ENCODE measurements at places on chromosomes 13 and 19. TPM values are rescaled to one million over a fixed set of nuclear protein-coding genes. Genes with fewer than 3 reads are reported as not detected.

- DNase-seq, result no peak
These were observed 47.1 kb downstream of the INSR start for GRCh38 chr19:7247155-7247554.

DNA sequence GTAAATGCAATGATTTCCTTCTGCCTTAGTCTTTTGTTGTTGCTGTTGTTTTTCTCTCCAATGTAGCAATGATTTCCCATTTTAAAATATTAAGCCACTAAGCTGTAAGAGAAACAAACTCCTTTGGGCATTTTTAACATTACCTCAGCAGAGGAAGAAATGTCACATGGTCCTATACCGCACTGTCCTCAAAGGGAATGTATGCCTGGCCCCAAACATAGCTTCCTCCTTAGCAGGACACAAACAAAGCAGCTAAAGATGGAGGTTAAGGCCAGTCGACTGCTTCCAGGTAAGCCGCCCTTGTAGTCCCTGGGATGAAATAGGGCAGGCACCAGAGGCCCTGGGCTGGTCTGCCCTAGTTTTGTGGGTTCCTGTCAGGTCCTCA lies 249.0 kb downstream of the TSHZ3 start:
- no peak for DNase-seq

GRCh38 chr13:37716420-37717195 lies 118.0 kb upstream of the POSTN start:
- no peak for DNase-seq

DNA sequence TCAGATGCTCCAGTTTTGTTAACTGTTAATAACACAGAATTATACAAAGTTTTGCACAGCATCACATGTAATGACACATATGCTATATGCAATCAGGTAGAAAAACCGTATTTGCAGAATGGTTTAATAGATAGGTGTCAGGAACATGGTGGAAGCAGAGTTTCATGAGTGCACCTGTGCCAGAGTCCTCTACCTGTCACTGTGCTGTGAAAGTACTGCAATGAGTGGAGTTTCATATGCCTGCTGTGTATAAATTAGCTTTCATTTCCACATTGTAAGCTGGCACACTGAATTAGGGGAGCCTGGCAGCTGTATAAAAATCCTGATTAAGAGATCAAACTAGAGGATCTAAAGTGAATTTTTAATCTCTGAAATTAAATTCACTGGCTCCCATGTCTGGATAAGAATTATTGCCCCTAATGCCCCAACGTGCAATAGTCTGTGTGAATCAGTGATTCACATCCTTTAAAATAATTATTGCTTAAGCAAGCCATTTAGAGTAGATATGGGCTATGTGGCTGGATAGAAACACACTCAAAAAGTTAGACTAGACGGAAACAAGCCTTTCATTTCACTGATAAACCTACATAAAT lies 8.5 kb upstream of the EEF1AKMT1 start:
- no peak for DNase-seq

OR10H1 gene
- total RNA-seq, result not detected

GRCh38 chr13:21673539-21673788 lies 2.6 kb downstream of the FGF9 start:
- no peak for DNase-seq

DNA sequence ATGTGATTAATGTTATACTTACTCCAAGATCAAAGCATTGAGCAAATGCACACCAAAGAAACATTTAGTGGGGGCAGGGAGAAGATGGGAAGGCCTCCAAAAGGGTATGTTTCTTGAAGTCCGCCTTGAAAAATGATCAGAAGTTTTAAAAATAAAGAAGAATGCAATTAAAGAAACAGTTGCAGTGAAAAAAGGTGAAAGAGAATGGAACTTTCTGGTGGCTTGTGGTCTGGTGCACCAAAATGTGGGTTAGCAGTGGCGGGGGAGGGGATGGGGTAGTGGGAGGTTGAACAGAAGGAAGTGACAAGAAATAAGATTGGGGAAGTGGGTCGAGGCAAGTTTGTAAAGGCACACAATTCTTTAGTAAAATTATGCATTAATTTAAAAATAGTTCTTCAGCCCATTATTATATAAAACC lies 2.5 kb downstream of the LCP1 start:
- DNase-seq, result no peak

- no peak for DNase-seq
These were observed 16.7 kb upstream of the SDHAF1 start for GRCh38 chr19:35978271-35978670.

GRCh38 chr13:104422668-104423067 lies 1356.5 kb upstream of the SLC10A2 start:
- no peak for DNase-seq

DNA sequence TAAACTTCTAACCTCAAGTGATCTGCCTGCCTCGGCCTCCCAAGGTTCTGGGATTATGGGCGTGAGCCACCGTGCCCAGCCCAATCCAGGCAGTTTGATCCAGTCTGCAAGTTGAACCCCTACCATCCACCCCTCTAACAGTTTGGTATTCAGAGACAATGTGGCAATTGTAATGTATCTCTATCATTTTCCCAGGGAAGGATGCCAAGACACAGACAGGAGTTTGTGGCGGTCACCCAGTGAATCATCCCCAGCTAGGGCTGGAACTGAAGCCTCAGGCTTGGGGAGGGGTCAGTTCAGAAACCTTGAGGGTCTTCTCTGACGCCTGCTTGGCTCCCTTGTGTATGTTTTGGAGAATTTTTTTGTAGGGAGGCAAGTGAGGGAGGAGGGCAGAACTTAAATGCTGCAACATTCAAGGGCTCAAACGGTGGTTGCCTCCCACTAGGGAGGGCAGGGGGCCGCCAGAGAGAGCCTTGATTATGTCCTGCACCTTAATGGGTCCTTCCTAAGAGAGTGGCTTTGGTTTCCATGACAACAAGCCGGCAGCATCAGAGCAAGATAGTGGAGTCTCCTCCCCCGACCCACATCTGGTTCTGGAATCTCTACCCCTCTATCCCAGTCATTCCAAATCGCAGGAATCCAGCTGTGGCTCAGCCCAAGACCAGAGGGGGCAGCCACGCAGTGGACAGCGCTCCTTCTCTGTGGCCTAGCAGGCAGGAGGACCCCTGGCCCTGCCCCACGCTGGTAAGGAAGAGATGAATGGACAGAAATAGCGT lies 14.9 kb upstream of the FEM1A start:
- peak; percentile 45 for DNase-seq

WDFY2 gene
- total RNA-seq, result 2.5 TPM

DNA sequence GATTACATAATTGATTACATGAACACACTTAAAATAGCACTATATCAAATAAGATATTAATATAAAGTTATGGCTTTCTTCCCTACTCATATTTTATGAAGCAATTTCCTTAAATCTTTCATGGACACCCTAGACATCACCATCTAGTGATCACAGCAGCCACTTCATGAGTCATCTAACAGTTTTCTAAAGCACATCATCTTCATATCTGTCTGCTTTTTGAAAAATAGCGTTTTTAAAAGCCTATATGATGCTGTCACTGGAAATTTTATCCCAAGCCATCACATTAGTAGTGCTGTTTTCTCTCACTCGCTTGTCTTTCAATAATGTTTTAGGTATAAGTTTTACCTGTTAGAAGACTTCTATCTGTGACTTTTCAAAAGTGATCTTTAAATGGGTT lies 326.1 kb downstream of the SLITRK6 start:
- no peak for DNase-seq

DNA sequence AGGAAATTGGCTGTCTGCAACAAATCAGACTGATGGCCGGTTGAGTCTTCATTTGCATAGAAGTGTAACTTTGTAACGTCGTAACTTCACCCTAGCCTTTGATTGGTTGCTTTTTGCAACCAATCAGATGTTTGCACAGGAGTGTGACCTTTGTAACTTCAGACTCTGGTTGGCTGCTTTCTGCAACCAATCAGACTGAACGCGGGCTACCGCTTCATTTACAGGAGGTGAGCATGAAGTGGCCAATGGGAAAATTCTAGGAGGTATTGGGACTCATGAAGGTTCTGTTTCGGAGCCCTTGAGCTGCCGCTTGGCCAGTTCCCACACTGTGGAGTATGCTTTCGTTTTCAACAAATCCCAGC lies 441 bp upstream of the ZNF559 start:
- DNase-seq, result peak; percentile 83

PRSS57 gene
- total RNA-seq, result not detected

BAX gene
- 40.6 TPM for total RNA-seq

KLF5 gene
- 11.5 TPM for total RNA-seq

- no peak for DNase-seq
These were observed 7.5 kb downstream of the ELAVL1 start for GRCh38 chr19:7997809-7998480.

DNA sequence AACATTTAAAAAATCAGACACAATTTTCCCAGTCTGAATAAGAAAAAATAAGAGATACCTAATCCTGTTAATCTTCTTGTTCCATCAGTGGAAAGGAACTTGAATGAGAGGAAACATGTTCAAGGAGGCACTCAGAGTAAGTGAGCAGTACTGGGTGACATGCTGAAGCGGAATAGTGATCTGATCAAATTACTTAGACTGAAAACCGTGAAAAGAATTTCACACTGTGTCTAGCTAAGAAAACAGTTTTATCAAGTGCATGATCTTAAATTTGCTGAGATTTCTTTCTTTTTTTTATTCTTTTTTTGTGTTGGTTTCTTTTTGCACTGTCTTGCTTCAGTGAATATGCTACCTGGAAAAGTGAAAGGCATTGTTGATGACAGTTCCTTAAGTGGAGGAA lies 249.5 kb upstream of the SLC10A2 start:
- no peak for DNase-seq

DNA sequence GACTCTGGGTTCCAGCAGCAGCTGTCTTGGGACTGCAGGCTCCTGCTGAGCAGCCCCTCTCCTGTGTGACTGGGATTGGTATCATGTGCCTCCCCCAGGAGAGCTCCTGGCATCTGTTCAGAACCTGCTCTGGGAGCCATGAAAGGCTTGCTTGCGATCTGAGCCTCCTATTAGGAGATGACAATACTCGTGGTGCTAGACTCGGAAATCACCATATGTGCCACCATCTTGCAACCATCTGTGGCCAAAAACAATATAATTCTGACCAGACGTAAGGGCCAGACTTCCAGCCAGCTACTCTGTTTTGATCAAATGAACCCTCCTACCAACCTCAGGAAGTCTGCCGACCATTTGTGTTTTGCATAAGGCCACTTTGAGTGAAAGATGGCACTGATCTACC lies 484.7 kb downstream of the IRS2 start:
- DNase-seq, result no peak

DNA sequence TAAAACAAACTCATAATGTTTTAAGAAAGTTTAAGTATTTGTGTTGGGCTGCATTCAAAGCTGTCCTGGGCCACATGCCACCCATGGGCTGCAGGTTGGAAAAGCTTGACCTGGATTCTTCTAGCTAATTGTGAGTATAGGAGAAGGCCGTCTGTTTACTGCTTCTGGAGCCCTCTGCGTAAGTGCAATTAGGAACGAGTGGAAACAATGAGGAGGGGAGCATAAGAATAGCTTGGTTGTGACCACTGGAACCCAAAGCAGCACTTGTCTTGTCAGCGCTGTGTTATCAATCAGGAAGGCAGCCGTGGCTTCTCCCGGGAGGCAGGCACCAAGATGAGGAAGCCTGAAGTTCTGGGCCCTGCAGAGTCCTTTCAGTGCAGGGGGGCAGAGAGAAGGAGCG lies 110.4 kb upstream of the MBNL2 start:
- DNase-seq, result no peak

TGFBR3L gene
- total RNA-seq, result 0.34 TPM

- DNase-seq, result no peak
These were observed 41.6 kb downstream of the RFX2 start for GRCh38 chr19:6068711-6069110.

- peak; percentile 53 for DNase-seq
These were observed 22.3 kb upstream of the XPO4 start for GRCh38 chr13:20924758-20925394.

SIAH3 gene
- not detected for total RNA-seq

DNA sequence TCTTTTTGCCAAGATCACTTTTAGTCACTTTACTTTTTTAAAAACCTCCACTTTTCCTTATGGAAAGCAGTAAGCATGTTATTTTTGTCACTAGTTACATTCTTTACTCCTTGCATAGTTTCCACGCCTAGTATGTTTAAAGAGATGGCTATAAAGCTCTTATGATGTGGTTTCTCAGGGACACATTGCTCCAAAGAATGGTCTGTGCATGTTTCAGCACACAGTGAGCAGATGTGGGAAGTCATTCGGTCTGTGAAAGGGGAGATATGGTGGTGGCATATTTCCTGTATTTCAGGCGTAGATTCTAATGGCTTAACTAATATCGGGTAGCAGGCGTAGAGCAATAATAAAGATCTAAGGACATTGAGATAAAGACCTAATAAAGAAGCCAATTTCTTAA lies 180.7 kb downstream of the SLITRK6 start:
- no peak for DNase-seq

DNA sequence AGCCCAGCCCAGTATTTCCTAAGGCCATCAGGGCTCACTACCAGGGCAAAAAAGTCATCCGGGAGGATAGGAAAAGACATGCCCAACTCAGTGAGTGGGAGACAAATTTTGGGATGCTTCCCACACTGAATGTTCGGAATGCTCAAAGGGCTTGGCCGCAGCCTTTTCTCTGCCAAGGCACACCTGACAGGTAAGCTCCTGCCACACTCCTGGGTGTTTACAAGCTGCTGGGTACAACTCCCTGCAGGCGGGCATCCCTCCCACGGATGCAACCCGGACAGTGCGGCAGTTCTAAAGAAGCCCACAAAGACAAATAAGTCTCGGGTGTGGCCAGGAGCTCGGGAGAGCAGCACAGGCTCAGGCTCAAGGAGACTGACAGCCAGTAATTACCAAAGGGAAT lies 28.1 kb downstream of the SLC7A1 start:
- no peak for DNase-seq

GRCh38 chr19:54952591-54953344 lies 5.4 kb upstream of the NLRP7 start:
- peak; percentile 89 for DNase-seq

DNA sequence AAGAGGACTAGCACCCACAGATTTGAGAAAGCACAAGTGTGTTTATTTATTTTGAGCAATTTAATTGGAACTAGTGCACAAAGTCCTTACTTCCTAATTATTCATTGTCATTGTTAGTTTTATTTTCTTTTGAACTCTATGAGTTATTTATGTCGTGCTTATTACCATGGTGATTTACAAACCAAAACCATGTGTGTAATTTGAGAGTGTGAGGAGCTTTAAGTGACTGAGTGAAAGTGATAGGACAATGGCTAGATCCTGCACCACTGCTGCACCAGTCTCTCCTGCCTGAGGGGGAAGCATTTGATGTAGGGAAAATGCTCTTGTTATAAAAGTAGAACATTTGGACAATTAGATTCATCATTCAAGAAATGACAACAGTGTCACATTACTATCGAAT lies 172.3 kb upstream of the KLF12 start:
- no peak for DNase-seq

GRCh38 chr19:4064496-4065260 lies 2.0 kb downstream of the ZBTB7A start:
- peak; percentile 42 for DNase-seq

Data from A172 (cell line).